HT1080 (cell line): ENCODE measurements at places on chromosomes 3 and 15. TPM values are rescaled to one million over a fixed set of nuclear protein-coding genes. Genes with fewer than 3 reads are reported as not detected.

- no peak for DNase-seq
Observed at GRCh38 chr15:48644827-48645557, 517 bp downstream of the FBN1 start.

Gene OR5K2
- total RNA-seq: not detected in 2 replicates

Gene POPDC2
- 0.37 and 0.39 TPM in 2 replicates for total RNA-seq

- DNase-seq: peak; percentile 53
Observed at GRCh38 chr3:64316971-64317370, 91.7 kb upstream of the PRICKLE2 start.

Gene FHIT
- not detected in 2 replicates for total RNA-seq

GRCh38 chr15:56963126-56963525, 44.7 kb downstream of the TCF12 start:
- DNase-seq: no peak

DNA sequence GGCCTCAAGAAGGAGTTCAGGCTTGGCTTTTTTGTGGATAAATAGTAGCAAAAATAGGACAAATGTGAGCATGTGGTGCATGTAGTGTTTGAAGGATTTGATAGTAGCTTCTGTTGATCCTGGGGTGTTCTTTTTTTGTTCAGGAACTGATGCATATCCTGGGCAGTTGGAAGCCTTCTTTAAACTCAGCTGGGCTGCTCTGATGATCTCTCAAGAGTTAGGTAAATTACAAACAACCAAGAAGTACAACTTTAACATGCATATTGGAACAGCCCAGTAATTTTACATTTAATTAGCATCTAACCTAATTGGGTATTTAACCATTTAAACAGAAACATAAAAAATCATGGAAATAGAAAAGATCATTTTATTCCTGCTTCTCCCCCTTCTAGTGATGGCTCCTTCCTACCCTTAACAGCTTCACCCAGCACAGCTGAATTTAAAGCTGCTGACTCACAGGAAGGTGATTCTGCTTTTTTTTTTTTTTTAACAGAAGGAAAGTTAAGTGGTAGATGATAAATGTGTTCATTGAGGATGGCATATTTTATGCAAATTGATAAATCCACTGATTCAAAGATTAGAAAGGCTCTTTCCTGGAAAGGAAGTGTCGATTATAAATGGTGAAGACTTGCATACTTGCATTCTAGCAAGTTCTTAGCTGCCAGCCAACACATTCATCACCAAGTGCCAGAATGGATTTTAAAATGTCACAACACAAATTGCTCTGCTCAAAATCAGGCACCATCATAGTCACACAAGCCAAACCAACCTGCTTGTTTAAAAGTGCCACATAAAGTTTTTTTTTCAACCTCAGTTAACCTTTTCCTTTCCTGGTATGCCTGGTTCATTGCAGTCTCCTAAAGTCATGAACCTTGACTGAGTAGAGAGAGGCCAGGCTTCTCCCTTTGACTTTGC, 20.0 kb downstream of the SLC35G2 start:
- DNase-seq: peak; percentile 93
